Kidney (tissue), 22 donors: ENCODE measurements at places on chromosomes 6 and 20.

- H3K27me3 ChIP-seq, result no peaks in the 10 kb centered on the region
- no peak overlapping the region for H3K27ac ChIP-seq
- no peaks in the 10 kb centered on the region for H3K36me3 ChIP-seq
- no peaks in the 10 kb centered on the region for H3K4me1 ChIP-seq
These were observed 917.9 kb downstream of the KIF16B start for GRCh38 chr20:15655295-15655874.

- peaks cover 4% of the 10 kb centered on the region for H3K27me3 ChIP-seq
- peak overlapping the region; percentile 85 for H3K27ac ChIP-seq
- no peaks in the 10 kb centered on the region for H3K4me1 ChIP-seq
These were observed 1.6 kb downstream of the DSP start for GRCh38 chr6:7542874-7543624.

DNA sequence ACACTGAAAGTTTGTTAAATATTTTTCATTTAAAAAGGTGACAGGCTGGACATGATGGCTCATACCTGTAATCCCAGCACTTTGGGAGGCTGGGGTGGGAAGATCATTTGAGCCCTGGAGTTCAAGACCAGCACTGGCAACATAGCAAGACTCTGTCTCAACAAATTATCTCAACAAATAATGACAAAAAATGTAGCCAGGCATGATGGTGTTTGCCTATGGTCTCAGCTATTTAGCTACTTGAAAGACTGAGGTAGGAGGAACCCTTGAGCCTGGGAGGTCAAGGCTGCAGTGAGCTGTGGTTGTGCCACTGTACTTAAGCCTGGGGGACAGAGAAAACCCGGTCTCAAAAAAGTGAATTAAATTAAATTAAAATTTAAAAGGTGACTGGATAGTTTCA, 56.0 kb upstream of the C6orf118 start:
- no peak overlapping the region for H3K4me3 ChIP-seq
- H3K27me3 ChIP-seq, result no peaks in the 10 kb centered on the region
- DNase-seq, result no peak
- no peaks in the 10 kb centered on the region for H3K4me1 ChIP-seq

- no peaks in the 10 kb centered on the region for H3K4me1 ChIP-seq
- H3K27me3 ChIP-seq, result no peaks in the 10 kb centered on the region
- H3K27ac ChIP-seq, result no peak overlapping the region
- no peak for DNase-seq
- no peak overlapping the region for H3K4me3 ChIP-seq
These were observed 477.2 kb downstream of the EYS start for GRCh38 chr6:65229825-65230224.

DNA sequence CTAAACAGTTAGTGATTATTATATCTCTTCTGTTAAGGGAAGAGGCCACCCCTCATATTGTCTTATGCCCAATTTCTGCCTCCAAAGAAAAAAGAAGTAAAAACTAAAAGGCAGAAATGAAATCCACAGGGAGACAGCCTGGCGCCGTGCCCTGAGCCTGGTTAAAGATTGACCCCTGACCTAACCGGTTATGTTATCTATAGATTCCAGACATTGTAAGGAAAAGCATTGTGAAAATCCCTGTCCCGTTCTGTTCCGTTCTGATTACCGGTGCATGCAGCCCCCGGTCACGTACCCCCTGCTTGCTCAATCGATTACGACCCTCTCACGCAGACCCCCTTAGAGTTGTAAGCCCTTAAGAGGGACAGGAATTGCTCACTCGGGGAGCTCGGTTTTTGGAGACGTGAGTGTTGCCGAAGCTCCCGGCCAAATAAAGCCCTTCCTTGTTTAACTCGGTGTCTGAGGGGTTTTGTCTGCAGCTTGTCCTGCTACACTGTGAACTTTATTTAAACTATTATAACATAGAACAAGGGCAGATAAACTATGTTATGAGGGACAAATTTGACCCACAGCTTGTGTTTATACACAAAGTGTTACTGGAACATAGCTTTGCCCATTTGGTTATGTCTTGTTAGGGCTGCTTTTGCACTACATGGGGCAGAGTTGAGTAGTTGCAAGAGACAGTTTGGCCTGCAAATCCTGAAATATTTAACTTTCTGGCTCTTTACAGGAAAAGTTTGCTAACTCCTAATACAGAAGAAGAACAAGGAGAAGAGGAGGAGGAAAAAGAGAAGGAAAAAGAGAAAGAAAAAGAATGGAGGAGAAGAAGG, 49.6 kb downstream of the CD24 start:
- H3K27me3 ChIP-seq, result no peaks in the 10 kb centered on the region
- H3K4me3 ChIP-seq, result no peak overlapping the region
- H3K4me1 ChIP-seq, result no peaks in the 10 kb centered on the region
- H3K36me3 ChIP-seq, result no peaks in the 10 kb centered on the region
- H3K27ac ChIP-seq, result peak overlapping the region; percentile 25

- DNase-seq, result no peak
- no peaks in the 10 kb centered on the region for H3K4me1 ChIP-seq
- no peak overlapping the region for H3K4me3 ChIP-seq
- no peak overlapping the region for H3K27ac ChIP-seq
- H3K36me3 ChIP-seq, result no peaks in the 10 kb centered on the region
These were observed 83.5 kb upstream of the SLC22A23 start for GRCh38 chr6:3540253-3540820.

GRCh38 chr20:36504295-36504694, 37.0 kb upstream of the MYL9 start:
- DNase-seq, result no peak
- no peak overlapping the region for H3K27ac ChIP-seq
- no peak overlapping the region for H3K4me3 ChIP-seq
- H3K27me3 ChIP-seq, result no peaks in the 10 kb centered on the region

- no peaks in the 10 kb centered on the region for H3K27me3 ChIP-seq
- H3K4me3 ChIP-seq, result no peak overlapping the region
- no peak overlapping the region for H3K27ac ChIP-seq
- DNase-seq, result no peak
- no peaks in the 10 kb centered on the region for H3K4me1 ChIP-seq
- no peaks in the 10 kb centered on the region for H3K36me3 ChIP-seq
These were observed 291.3 kb upstream of the PRDM1 start for GRCh38 chr6:105794870-105795269.

DNA sequence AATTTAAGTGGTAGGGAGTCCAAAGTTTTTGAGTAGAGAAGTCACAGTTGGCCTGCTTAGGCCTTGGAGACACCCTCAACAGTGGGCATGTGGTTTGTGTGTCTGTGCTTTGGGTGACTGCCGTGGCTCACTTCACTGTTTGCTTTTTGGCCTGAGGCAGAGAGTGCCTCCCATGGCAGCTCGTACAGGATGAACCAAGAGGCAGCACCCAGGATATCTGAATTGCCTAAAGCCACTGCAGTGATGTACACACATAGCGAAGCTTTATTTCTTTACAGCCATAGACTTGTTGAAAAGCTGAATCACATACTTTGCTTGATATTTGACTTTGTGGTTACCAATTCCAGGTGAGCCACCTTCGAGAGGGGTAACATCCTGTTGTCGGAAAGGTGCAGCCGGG, 21.6 kb downstream of the RREB1 start:
- no peak overlapping the region for H3K4me3 ChIP-seq
- H3K36me3 ChIP-seq, result no peaks in the 10 kb centered on the region

GRCh38 chr6:50120300-50120699, 70.6 kb upstream of the DEFB112 start:
- H3K4me3 ChIP-seq, result no peak overlapping the region
- H3K36me3 ChIP-seq, result no peaks in the 10 kb centered on the region
- no peaks in the 10 kb centered on the region for H3K4me1 ChIP-seq
- H3K27ac ChIP-seq, result no peak overlapping the region
- no peak for DNase-seq

GRCh38 chr20:37693635-37694626, at the start of gene CTNNBL1:
TSS of gene CTNNBL1 (plus strand) at chr20:37694030. CDS start at chr20:37694123, 93 bp downstream.
- peak; percentile 99 for DNase-seq
- no peaks in the 10 kb centered on the region for H3K36me3 ChIP-seq
- no peaks in the 10 kb centered on the region for H3K4me1 ChIP-seq
- H3K27me3 ChIP-seq, result no peaks in the 10 kb centered on the region
- H3K27ac ChIP-seq, result no peak within 1 kb of the TSS

GRCh38 chr6:16570221-16570553, 191.1 kb downstream of the ATXN1 start:
- H3K27me3 ChIP-seq, result no peaks in the 10 kb centered on the region
- no peak overlapping the region for H3K27ac ChIP-seq
- H3K4me1 ChIP-seq, result peaks cover 2% of the 10 kb centered on the region
- no peak overlapping the region for H3K4me3 ChIP-seq

DNA sequence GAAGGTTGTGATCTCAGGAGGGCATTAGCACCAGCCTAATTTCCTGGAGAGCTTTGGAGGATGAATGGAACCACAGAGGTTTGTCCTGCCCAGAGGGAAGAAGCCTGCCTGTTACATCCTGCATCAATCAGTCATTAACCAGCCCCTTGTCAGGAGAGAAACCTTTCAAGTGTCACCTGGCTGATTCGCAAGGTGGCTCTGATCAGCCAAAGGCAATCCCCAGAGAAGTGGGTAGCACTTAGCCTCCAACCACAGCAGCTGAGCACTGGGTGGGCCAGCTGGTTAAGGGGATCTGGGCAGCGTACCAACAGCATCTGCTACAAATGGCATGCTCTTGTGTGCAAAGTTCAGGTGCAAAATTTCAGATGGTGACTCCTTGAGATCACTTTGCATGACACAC, 26.9 kb downstream of the ANKEF1 start:
- H3K27me3 ChIP-seq, result no peaks in the 10 kb centered on the region
- no peak for DNase-seq
- H3K36me3 ChIP-seq, result no peaks in the 10 kb centered on the region
- H3K4me3 ChIP-seq, result no peak overlapping the region

DNA sequence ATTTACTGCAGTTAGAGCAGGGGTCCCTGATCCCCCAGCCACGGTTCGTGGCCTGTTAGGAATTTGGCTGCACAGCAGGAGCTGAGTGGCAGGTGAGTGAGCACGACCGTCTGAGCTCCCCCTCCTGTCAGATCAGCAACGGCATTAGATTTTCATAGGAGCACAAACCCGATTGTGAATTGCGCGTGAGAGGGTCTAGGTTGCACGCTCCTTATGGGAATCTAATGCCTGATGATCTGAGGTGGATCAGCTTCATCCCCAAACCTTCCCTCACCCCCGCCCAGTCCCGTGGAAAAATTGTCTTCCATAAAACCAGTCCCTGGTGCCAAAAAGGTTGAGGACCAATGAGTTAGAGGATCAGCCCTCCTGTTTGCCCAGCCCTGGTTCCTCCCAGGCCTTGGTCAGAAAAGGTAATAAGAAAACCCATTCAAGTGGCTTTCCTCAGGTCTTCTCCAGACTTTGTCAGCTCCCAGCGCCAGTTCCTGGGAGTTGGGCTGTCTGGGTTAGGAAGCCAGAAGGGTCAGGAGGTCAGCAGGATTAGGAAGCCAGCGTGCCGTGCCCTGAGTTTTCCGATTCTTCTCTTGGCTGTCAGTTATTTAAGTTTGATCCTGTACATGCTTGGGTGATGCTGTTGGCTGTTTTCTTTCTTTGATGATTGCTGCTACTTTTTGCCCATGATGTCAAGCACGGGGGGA, 139.9 kb upstream of the PMEPA1 start:
- no peak for DNase-seq
- H3K27me3 ChIP-seq, result no peaks in the 10 kb centered on the region
- H3K27ac ChIP-seq, result no peak overlapping the region
- H3K4me3 ChIP-seq, result no peak overlapping the region
- no peaks in the 10 kb centered on the region for H3K36me3 ChIP-seq

DNA sequence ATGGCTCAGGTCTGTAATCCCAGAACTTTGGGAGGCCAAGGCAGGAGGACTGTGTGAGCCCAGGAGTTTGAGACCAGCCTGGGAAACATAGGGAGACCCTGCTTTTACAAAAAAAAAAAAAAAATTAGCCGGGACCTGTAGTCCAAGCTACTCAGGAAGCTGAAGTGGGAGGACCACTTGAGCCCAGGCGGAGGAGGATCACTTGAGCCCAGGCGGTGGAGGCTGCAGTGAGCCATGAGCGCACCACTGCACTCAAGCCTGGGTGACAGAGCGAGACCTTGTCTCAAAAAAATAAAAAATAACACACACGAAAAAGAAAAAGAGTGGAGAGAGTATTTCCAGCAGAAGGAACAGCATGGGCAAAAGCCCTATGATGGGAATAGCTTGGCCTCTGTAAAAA, 2.0 kb downstream of the TTLL9 start:
- H3K36me3 ChIP-seq, result no peaks in the 10 kb centered on the region
- H3K27me3 ChIP-seq, result no peaks in the 10 kb centered on the region
- H3K27ac ChIP-seq, result no peak overlapping the region
- H3K4me1 ChIP-seq, result no peaks in the 10 kb centered on the region
- DNase-seq, result no peak

DNA sequence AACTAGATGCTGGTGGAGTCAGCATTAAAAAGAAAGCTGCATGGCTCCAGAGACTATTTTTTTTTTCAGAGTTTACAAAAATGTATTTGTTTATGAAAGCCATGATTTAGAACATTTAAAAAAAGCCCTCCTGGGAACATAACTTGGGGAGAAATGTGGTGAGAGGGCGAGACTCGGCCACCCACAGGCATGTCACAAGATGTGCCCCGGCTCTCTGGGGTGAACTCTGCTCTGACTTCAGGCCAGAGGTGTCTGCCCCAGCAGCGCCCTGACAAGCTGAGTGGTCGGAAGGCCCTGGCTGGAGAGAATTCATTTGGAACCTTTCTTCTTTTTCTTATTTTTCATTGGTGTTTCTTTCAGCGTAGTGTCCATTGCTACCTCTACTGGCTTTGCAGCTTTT, 21.7 kb upstream of the RFPL4B start:
- no peak overlapping the region for H3K4me3 ChIP-seq
- no peaks in the 10 kb centered on the region for H3K4me1 ChIP-seq
- no peak overlapping the region for H3K27ac ChIP-seq
- H3K36me3 ChIP-seq, result no peaks in the 10 kb centered on the region

- peaks cover 7% of the 10 kb centered on the region for H3K4me1 ChIP-seq
- no peaks in the 10 kb centered on the region for H3K36me3 ChIP-seq
- H3K27ac ChIP-seq, result peak overlapping the region; percentile 93
- no peaks in the 10 kb centered on the region for H3K27me3 ChIP-seq
- DNase-seq, result no peak
- peak overlapping the region; percentile 100 for H3K4me3 ChIP-seq
These were observed 35.2 kb downstream of the HFE start for GRCh38 chr6:26122402-26122792.

GRCh38 chr6:170174124-170174770, 116.6 kb downstream of the DLL1 start:
- H3K27ac ChIP-seq, result no peak overlapping the region
- H3K36me3 ChIP-seq, result no peaks in the 10 kb centered on the region
- DNase-seq, result no peak
- H3K4me1 ChIP-seq, result no peaks in the 10 kb centered on the region
- H3K4me3 ChIP-seq, result no peak overlapping the region

GRCh38 chr20:64146301-64146935, 17.8 kb upstream of the MYT1 start:
- no peaks in the 10 kb centered on the region for H3K27me3 ChIP-seq
- H3K4me3 ChIP-seq, result no peak overlapping the region

DNA sequence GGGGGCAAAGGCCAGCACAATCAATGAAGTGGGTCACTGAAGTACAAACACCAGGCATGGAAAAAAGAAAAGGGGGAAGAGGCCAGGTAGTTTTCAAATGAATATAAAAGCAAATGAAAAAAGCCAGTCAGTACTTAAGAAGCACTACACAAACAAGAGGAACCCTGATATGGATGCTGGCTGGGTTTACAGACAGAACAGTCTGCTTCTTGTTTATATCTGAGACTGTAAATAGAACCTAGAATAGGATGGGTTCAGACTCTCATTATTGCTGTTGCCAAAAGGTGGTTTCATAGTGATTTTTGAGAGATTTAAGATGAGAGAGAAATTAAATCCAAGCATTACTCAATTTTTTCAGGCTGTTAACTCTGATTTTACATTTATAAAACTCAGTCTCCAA, 24.1 kb downstream of the USP45 start:
- H3K27me3 ChIP-seq, result no peaks in the 10 kb centered on the region
- H3K4me3 ChIP-seq, result no peak overlapping the region
- H3K36me3 ChIP-seq, result no peaks in the 10 kb centered on the region
- no peak for DNase-seq
